SJSA1 (cell line): ENCODE measurements at places on chromosomes 4 and X. TPM values are rescaled to one million over a fixed set of nuclear protein-coding genes. Genes with fewer than 3 reads are reported as not detected.

Gene STAP1
- not detected in 2 replicates for total RNA-seq

GRCh38 chr4:183624548-183624947 is 34.4 kb downstream of the RWDD4 start:
- DNase-seq = no peak

Gene TLR3
- total RNA-seq = 1.6 and 3.4 TPM in 2 replicates

- DNase-seq = no peak
Measured at GRCh38 chr4:169249214-169249973, 21.4 kb downstream of the SH3RF1 start.

DNA sequence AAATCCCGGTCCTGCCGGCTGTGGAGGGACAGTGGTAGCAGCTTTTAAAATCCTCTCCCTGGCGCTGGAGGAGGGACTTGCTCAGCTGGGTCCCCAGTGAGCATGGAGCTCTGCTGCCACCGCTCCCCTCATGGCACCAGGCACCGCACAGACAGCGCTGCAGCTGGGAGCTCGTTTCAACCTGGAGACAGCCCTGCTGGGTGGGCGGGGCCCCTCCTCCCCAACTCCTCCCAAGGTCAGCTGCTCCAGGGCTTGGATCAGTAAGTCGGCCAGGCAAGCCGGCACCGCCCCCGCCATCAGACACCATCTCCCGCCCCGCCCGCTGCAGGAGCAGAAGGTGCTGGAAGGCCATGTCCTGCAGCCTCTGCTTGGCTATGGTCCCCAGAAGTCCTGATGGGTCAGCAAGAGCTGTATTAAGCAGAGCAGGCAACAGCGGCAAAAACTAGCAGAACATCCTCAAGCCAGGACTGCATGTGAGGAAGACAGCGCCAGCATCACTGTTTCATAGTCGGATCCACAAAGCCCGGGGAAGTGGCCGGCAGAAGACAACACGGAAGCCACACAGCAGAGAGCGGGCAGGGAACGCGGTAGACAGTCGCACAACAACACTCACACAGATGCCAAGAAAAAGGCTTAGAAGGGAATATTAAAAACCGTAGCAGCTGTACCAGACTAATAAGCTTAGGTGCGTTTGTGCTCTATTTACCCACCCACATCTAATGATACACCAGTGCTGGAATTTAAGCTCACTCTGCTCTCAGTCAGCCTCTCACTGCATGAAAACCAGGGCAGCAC is 16.2 kb downstream of the ZFYVE28 start:
- DNase-seq = no peak

GRCh38 chr4:145954924-145955339 is 16.3 kb upstream of the ZNF827 start:
- peak; percentile 50 for DNase-seq

Gene ARR3
- total RNA-seq = not detected in 2 replicates

DNA sequence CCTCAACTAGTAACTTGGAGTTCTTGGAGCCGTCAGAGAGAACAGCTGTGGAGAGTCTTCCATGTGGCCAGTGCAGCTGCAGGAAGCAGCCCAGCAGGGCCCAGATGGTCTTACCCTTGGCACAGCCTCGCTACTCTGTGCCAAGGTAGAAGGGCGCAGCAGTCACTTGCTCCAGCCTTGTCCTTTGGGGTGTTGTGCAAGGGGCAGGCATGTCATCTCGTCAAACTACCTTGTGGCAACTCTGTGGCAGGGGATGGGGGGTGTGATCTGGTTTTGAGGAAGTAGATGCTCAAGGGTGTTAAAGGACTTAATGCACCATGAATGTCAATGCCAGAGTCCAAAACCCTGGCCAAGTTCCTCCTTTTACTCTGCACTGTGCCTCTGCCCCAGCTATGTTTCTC is 34.2 kb upstream of the TBC1D14 start:
- DNase-seq = no peak

Gene CPE
- total RNA-seq = 15.2 and 21.6 TPM in 2 replicates

DNA sequence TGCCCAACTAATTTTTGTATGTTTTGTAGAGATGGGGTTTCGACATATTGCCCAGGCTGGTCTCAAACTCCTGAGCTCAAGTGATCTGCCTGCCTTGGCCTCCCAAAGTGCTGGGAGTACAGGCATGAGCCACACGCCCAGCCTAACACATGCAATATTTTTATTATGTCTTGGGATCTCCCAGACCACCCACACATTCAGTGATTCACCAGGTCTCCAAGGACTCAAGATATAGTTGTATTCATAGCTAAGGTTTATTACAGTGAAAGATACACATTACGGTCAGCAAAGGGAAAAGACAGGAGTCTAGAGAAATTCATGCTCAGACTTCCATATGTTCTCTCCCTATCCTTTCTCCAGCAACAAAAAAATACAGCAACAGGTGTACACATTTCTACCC is 25.5 kb upstream of the FAM120C start:
- peak; percentile 54 for DNase-seq

DNA sequence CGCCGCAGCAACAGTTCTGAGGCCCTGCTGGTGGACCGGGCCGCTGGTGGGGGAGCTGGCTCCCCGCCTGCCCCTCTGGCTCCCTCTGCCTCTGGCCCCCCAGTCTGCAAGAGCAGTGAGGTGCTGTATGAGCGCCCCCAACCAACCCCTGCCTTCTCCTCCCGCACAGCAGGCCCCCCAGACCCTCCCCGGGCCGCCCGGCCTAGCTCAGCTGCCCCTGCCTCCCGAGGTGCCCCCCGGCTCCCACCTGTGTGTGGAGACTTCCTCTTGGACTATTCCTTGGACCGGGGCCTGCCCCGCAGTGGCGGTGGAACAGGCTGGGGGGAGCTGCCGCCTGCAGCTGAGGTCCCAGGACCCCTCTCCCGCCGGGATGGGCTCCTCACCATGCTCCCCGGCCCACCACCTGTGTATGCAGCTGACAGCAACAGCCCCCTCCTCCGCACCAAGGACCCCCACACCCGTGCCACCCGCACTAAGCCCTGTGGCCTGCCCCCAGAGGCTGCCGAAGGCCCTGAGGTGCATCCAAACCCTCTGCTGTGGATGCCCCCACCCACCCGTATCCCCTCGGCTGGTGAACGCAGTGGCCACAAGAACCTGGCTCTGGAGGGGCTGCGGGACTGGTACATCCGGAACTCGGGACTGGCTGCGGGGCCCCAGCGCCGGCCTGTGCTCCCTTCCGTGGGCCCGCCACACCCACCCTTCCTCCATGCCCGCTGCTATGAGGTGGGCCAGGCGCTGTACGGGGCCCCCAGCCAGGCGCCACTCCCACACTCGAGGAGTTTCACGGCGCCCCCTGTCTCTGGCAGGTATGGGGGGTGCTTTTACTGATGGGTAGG is 6.3 kb downstream of the PRAF2 start:
- DNase-seq = no peak

Gene NWD2
- not detected in 2 replicates for total RNA-seq

Gene NDNF
- not detected in 2 replicates for total RNA-seq

Gene PPEF2
- total RNA-seq = not detected in 2 replicates

GRCh38 chr4:139587446-139587845 is 31.4 kb upstream of the SETD7 start:
- DNase-seq = no peak

GRCh38 chrX:87468941-87469340 is 48.7 kb upstream of the KLHL4 start:
- DNase-seq = no peak

- DNase-seq = no peak
Measured at GRCh38 chr4:3411676-3412075, 30.1 kb upstream of the HGFAC start.

DNA sequence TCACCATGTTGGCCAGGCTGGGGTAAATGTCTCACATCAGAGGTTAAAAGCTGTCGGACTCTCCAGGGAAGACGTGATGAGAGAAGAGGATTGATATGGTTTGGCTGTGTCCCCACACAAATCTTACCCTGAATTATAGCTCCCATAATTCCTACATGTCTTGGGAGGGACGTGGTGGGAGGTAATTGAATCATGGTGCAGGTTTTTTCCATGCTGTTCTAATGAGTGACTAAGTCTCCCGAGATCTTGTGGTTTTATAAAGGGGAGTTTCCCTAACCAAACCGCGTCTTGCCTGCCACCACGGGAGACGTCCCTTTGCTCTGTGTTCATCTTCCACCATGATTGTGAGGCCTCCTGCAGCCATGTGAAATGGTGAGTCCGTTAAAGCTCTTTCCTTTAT is 64.4 kb downstream of the ASMT start:
- DNase-seq = peak; percentile 50

Gene STK26
- 0.11 TPM in 1 of 2 replicates, not detected in the other for total RNA-seq

GRCh38 chrX:129769467-129770154 is 10.1 kb upstream of the SASH3 start:
- DNase-seq = no peak

GRCh38 chrX:22081475-22082092 is 49.5 kb downstream of the PHEX start:
- DNase-seq = peak; percentile 49

Gene HSFX1
- 0.69 and 1.5 TPM in 2 replicates for total RNA-seq

GRCh38 chr4:100100985-100101384 is 89.3 kb downstream of the DDIT4L start:
- no peak for DNase-seq

GRCh38 chrX:113399506-113400192 is 559.0 kb upstream of the AMOT start:
- DNase-seq = peak; percentile 70

Gene TEX13C
- total RNA-seq = not detected in 2 replicates

Gene CTPS2
- 4.6 and 8.4 TPM in 2 replicates for total RNA-seq

DNA sequence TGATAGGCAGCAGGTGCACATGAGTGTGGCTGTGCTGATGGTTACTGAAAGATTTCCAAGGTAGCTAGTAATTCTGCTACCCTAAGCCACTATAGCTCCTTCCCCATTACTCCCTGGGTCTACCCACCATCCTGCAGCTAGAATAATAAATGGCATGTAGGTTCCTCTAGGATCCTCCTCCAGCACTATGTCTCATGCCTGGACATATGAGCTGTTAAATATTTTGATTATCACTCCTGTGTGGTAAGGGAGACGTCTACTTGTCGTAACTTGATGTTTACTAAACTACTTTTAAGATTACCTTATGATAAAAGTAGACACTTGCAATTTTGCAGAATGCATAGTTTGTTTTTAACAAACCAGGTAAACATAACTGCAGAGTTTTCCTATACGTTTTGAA is 35.5 kb downstream of the TET2 start:
- no peak for DNase-seq

Gene MGAT4D
- not detected in 2 replicates for total RNA-seq

Gene TMPRSS11A
- not detected in 2 replicates for total RNA-seq

- DNase-seq = no peak
Measured at GRCh38 chrX:53047228-53047627, 1.4 kb upstream of the GPR173 start.

DNA sequence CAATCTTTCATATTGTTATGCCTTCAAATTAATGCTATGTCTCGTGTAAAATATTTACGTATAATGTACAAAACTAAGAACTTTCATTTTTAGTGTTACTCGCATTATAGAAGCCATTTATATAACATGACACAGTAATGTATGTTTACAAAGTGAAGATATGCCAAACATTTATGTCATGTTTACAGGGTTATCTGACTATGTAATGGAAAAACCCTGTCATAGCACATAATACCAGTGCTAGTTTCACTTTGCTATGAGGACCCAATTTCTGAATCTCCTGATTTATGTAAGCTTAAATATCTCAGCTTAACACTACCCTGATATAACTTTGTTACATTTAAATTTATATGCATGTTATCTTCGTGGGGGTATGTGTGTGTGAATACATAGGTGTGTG is 233.1 kb downstream of the FAT4 start:
- DNase-seq = no peak

- no peak for DNase-seq
Measured at GRCh38 chr4:6752486-6752829, 30.1 kb upstream of the KIAA0232 start.

- DNase-seq = no peak
Measured at GRCh38 chrX:117892469-117892868, 224.1 kb downstream of the KLHL13 start.

DNA sequence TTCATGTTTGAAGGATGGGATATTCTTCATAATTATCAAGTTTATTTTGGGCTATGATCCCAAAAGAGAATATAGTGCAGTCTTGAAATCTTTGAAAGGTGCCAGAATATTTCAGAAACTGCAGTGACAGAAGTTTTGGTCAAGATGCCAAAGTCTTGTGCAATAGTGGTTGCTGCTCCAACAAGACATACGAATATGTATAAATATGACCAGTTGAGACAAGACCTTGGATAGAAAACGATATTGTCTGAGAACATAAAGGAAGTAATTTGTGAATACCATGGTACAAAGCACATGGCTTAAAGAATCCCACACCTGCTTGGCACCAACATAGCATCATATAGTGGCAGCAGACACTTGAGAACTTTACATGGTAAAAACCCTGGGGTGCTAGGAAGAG is 48.6 kb upstream of the AMELX start:
- DNase-seq = no peak

Gene NCAPG
- total RNA-seq = 53.9 and 54.1 TPM in 2 replicates

- no peak for DNase-seq
Measured at GRCh38 chr4:84631573-84631972, 48.6 kb downstream of the CDS1 start.

Gene RASSF6
- not detected in 2 replicates for total RNA-seq

Gene GRPEL1
- total RNA-seq = 21.1 and 24.5 TPM in 2 replicates

Gene MAGEA10
- not detected in 2 replicates for total RNA-seq

Gene SH3D19
- total RNA-seq = 5.1 and 6.9 TPM in 2 replicates

Gene GAGE12H
- total RNA-seq = not detected in 2 replicates

DNA sequence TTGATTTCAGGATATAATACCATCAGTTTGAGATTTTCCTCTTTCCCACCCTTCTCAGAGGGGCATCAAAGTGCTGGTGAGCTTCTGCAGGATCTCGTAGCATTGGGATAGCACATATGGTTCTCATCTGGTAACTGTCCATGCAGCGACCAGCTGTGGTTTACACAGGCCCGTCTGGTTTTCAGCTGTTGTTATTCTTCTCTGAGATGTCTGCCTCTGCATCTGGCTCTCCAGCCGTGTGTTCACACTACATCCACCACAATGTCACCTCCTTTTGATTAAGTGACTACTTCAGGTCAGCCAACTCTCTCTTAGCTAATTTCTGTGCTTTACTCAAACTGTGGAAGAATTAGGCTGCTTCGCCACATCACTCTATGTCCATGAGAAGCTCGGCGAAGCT is 676.7 kb upstream of the TENM3 start:
- DNase-seq = no peak

Gene USP17L26
- not detected in 2 replicates for total RNA-seq

- DNase-seq = no peak
Measured at GRCh38 chrX:12583543-12583942, 207.7 kb upstream of the PRPS2 start.

DNA sequence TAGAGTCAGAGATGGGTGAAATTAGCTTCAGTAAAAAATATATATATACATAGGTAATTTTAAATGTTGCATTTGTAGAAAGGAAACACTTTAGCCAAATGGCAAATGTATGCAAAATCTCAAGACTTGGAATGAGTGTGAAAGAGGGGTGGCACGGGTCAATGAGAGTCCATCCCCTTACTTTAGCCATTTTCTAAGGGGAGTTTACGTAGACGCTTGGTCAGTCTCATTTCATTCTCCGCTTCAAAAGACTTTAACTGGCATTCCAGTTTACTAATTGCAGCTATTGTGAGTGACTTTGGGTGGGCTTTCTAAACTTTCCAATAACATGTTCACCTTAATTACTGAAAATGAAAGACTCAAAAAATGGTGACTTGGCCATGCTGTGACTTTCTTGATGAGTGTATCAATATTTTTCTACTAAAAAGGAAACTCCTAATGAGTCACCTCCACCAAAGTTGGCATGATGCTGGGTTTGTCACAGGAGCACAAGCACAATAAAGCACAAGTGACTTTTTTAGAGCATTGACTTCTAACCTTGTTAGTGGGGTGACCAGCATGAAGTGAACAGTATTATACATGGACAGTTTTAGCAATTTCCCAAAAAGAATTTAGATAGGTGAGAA is 356.0 kb upstream of the RASGEF1B start:
- no peak for DNase-seq

GRCh38 chr4:68272380-68272779 is 26.9 kb upstream of the TMPRSS11B start:
- no peak for DNase-seq
